ENCODE measurements at places on chromosomes 7 and 10.

DNA sequence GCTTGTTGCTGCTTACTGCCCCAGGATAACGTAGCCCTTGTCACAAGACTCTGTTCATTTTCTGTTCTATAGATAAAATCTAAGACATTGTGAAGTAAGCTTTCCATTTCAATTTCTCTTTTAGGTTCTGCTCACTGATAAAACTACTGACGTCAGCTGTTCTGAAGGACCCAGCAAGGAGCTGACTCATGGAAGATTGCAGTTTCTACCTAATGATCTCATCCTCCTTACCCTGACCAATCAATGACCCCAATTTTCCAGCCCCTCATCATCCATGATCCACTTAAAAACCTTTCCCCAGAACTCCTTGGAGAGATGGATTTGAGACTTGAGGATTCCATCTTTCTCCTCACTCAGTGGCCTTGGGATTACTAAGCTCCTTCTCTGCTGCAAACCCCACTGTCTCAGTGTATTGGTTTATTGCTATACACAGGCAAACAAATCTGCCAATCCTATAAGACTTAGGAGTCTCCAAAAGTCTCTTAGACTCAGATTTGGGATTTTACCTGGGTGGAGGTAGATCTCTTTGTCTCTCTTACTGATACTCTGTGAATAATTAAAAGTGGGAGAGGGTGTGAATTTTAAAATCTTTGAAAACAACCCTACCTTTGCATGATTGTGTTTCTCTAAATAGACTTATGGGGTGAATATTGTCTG, 109.2 kb upstream of the TRIM24 start:
- DNase-seq: no peak

- no peak for DNase-seq
Measured at GRCh38 chr10:30959836-30960210, 71.8 kb downstream of the ZNF438 start.

- no peak for DNase-seq
Measured at GRCh38 chr10:115094416-115095140, 1.4 kb downstream of the ATRNL1 start.

GRCh38 chr7:142088022-142088714, 23.4 kb upstream of the MGAM2 start:
- no peak for DNase-seq

DNA sequence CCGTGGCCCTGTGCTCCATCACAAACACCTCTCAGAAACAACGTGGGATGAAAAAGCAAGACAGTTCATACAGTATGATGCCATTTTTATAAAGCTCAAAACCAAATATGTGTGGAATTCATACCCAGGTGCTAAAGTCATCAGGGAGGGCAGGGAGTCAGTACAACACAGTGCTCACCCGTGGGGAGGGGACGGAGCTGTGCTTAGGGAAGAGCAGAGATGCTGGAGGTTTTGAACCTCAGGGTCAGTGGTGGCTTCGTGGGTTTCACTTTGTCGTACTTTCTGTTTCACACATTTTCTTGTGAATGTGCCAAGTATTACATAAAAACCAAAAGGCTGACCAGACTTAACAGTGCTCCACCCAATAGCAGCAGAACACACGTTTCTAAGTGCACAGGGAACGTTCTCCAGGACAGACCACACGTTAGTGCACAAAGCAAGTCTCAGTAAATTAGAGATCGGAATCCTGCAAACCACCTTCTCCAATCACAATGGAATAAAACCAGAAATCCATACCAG, 21.2 kb downstream of the ZMIZ2 start:
- no peak for DNase-seq

- no peak for DNase-seq
Measured at GRCh38 chr7:151715666-151716315, 161.1 kb downstream of the PRKAG2 start.

DNA sequence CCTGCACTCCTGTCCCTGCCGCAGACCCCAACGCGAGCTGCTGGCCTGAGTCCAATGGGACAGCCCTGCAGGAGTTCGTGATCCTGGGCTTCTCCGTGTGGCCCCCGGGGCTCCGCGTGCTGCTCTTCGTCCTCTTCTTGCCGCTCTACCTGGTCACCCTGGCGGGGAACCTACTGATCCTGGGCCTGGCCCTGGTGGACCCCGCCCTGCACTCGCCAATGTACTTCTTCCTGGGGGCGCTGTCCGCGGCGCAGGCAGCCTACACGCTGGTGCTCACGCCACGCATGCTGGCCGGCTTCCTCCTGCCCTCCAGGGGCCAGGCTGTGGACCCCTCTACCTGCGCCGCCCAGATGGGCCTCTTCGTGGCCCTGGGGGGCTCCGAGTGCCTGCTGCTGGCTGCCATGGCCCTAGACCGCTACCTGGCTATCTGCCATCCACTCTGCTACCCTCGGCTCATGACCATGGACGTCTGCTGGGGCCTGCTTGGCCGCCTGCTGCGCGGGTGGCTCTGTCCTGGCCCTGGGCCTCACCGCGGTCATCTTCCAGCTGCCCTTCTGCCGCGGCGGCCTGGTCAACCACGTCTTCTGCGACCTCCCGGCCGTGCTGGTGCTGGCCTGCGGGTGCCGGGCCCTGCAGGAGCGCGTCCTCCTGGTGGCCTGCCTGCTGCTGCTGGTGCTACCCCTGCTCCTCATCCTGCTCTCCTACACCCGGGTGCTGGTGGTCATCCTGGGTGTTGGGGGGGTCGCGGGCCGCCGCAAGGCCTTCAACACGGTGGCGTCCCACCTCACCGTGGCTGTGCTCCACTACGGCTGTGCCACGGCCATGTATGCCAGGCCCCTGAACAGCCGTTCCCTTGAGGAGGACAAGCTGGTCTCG, 71.7 kb downstream of the RBAK start:
- DNase-seq: no peak

- DNase-seq: no peak
Measured at GRCh38 chr10:62529396-62529795, 155.2 kb downstream of the ZNF365 start.

- no peak for DNase-seq
Measured at GRCh38 chr10:36669615-36670352, 455.6 kb upstream of the ANKRD30A start.

DNA sequence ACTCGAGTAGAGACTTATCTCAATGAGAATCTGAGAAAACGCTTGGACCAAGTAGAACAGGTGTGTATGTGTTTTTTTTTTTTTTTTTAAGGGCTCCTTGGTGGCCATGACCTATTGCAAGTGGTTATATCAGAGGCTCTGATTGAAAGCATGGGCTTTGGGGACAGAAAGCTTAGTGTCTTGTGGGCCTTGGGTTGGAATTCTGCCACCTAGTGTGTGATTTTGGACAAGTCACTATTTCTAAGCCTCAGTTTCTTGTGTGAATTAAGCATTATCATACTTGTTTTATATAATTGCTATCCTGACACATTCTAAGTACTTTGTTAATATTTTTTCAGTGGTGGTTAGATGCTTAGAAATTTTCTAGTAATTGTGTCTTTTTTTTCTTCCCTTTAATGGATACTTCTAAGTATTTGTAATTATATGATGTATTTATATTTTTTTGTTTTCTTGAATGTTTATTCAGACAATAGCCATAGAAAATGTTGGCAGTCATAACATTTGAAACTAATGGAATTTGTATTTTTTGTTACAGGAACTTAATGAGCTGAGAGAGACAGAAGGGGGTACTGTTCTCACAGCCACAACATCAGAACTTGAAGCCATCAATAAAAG, 33.1 kb downstream of the SMC3 start:
- DNase-seq: peak; percentile 4

DNA sequence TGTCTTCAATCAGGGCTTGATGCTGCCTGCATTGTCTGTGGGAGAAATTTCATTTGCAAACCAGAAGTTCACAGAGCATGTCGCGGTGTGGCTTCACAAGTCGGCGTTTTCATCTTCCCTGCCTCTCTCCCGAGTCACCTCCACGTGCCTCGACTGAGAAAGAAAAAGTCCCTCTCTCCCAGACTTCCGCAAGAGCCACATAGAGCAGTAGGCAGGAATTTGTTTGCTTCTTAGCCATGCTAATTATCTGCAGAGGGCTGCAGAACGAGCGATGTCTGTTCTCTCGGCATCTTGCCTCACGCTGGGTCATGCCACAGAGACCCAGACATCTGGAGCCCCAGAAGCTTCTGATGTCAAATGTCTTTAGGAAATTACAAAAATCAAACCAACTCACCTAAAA, 272.2 kb downstream of the TCF7L2 start:
- DNase-seq: no peak

GRCh38 chr7:157528785-157529341, 192.1 kb downstream of the DNAJB6 start:
- DNase-seq: no peak

DNA sequence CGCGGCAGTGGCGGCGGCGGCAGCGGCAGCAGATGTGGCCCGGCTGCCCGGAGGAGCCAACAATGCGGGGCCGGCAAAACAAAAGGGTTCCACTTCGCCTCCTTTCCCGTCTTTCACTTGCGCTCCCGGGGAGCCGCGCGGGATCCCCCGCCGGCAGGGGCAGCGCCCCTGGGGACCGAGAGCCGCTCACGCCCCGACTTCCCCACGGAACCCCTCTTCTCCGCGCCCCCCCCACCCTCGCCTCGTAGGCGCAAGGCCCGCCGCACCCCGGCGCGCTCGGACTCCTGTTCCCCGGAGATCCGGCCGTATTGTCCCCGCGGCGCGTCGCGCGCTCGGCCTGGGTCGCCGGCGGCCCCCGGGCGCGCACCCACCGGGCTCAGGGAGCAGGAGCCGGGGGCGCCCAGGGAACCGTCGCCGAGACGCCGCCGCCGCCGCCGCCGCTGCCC, 854 bp downstream of the CTBP2 start:
- peak; percentile 34 for DNase-seq

GRCh38 chr7:74012842-74013249, 15.1 kb upstream of the ELN start:
- DNase-seq: no peak

- no peak for DNase-seq
Measured at GRCh38 chr10:29343607-29344038, 54.8 kb downstream of the LYZL1 start.

GRCh38 chr10:46317889-46318288, 31.1 kb downstream of the ANTXRL start:
- DNase-seq: no peak

- DNase-seq: no peak
Measured at GRCh38 chr10:6133331-6134098, 44.7 kb downstream of the RBM17 start.

GRCh38 chr10:27426948-27427467, 77.1 kb upstream of the RAB18 start:
- no peak for DNase-seq

DNA sequence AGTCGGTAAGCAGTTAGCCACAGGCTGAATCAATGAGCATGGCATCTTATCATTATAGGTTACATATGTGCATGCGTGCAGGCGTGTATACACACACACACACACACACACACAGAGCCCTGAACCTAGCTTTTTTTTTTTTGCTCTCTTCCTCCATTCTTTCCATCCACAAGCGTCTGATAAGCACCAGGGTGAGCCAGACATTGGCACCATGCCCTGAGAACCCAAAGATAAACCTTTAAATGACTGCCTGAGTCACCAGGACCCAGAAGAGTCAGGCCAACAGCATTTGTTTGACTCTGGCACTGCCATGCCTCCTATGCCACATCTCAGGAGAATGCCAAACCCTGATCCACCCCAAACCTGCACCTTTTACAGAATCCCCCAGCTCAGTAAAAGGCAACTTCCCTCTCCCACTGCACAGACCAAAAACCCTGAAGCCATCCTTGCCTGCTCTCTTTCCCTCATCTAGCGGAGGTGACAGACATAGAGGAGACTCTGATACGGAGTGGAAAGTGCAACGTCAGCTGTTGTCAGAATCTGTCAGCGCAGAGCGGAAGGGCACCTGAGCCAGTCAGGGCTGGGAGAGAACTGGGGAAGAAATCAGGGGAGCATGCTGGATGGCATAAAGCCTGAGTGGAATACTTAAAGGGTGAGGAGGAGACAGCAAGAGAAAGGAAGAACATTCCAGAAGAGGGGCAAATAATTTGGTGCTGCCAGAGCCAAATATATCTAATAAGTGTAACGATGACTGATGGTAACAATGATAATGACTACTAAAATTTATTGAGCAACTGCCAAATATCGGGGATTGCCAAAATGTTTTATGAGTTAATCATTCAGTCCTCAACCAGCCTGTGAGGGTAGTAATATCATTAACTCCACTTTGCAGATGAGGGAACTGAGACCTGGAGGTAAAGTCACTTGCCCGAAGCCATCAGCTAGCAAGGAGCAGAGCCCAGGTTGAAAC, 3.2 kb downstream of the PARP12 start:
- no peak for DNase-seq

DNA sequence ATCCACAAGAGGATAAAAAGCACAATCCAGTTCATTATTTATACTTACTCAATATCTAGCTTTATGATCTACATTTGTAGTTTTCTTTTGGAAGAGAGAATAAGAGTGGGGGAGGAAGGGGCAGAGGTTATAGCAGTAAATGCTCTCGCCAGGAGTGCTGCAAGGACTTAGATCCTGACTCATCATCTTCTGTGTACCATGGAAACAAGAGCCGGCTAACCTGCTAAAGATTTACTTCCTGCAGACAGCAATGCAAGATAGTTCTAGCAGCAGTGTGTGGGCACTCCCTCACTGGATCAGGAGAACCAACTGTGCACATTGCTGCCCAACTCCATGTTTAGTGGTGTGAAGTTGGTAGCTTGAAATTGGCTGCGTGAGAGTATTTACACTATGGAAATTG, 47.7 kb upstream of the TRIL start:
- no peak for DNase-seq

GRCh38 chr10:132639470-132639869, 101.9 kb downstream of the INPP5A start:
- no peak for DNase-seq

DNA sequence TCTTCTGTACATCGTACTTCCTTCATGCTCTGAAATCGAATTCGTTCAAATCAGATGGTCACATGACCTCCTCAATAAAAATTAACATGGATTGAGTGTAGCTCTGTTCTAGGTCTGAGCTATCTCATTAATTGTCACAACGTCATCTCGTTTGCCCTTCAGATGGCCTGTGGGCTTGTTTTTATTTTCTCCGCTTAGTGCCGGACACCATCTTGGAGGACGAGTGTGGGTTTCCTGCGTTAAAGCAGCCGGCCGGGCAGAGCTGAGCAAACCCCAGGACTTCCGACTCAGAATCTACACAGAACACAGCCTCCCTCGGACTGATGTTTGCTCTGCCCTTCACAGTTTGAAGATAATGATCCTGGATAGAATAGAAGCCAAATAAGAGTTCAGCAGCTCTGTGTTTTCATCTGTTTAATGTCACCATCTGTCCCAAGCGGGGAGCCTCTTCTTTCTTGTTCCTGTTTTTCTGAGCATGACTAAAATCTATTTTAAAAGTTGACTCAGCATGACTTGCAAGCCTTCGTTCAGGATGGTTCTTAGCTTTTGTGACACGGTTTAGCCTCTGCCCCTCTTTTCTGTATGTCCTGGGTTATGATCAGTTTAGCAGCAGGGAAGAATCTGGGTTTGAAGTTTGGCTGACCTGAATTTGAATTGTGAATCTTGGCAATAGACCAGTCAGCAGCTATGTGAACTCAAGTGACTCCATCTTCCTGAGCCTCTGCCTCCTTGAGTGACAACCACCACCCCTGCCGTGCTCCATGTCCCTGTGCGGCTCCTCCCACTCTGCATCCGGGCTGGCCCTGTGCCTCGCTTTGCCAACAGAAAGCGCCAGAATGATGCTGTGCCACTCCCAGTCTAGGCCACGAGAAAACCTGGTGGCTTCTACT, 30.6 kb upstream of the GALNTL5 start:
- no peak for DNase-seq

GRCh38 chr10:47224546-47225218, 75.3 kb upstream of the GDF10 start:
- DNase-seq: no peak

Measured in caudate nucleus (tissue), 63 donors.